ENCODE measurements at places on chromosomes 7 and 10. TPM values are rescaled to one million over a fixed set of nuclear protein-coding genes. Genes with fewer than 3 reads are reported as not detected.

DNA sequence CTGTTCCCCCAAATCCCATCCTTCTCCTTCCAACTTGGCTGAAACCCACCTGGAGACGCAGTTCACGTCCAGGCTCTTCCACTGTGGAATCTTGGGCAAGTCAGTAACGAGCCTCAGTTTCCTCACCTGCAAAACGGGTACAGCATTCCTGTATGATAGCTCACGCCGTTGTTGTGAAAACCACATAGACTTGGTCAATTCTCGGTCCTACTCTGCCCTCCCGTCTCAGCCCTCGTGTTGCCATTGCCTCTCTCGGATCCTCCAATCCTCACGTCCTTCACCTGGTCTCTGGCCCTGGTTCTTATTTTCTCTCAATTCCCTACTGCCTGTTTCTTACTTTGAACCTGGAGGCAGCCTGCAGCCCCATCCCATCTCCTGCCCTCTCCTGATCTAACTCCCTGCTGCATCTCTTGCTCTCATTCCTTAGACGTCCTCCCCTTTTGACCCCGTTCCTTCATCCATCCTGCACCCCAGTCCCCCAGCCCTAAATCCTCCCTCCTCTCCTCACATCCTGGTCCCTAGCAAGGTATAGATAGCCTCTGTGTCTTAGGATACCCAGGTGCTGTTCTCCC, 2.0 kb upstream of the MUC12 start:
- DNase-seq = no peak

GRCh38 chr7:120841608-120842007, 16.3 kb downstream of the TSPAN12 start:
- DNase-seq = no peak

GRCh38 chr10:101817337-101818118, 716 bp downstream of the OGA start:
- DNase-seq = peak; percentile 80

DNA sequence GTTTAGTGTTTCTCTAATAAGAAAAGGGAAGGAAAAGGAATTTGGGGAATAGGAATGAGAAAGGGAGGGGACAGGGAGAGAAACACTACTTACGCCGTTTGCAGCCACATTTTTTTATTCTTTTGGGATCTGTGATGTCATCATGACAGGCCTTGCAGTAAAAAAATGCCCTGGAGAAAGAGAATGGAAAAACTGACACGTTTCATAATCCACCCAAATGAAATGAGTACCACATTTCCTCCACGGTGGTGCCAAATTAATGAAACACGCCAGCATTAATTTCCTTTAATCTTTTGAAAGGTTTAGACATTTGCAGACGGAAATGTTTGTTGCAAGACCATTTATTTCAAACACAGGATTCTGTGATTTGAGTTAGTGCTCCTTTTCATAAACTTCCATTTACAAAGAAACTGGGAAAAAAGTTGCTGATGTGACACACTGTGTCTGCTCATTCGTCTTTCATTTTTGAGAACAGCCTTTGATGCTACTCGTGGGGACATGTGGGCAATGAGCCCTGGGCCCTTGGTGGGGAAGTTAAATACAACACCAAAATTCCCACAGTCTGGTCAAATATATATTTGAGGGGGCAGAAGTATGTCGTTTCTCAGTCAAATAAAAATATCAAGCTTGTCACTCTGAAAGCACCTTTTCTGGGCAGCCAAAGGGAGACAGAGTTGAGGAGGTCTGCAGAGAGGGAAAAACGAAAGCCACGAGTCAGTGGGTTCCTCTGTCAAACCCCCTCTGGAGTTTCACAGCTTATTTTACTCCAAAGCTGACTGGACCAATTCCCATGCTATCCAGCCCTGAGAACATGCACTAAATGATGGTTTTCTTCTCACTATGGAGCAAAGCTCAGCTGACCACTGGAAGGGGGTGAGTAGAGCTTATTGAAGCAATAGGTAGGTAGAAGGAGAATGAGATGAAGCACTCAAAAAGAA, 625.5 kb downstream of the KCNMA1 start:
- DNase-seq = no peak

The RAB19 gene
- not detected for total RNA-seq

GRCh38 chr10:8182806-8183205, 128.3 kb downstream of the GATA3 start:
- no peak for DNase-seq

DNA sequence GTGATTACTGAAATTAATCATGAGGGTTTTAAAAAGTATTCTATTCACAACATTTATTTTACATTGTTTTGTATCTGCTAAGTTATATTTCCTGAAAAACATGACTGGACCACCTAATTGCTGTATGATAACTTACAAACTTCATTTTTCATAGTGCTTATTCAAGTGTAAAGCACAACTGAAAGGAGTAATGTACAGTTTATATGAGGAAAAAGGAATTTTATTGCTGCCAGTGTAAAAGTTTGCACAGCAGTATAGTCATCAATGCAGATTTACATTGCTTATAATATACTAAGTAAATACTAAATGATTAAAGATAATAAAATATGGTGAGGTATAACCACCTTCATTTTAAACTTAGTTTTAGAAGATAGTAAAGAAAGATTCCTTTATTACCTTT, 4.0 kb downstream of the PTEN start:
- no peak for DNase-seq

The TLX1 gene
- total RNA-seq = not detected
